ENCODE measurements at places on chromosomes 11 and 22.

DNA sequence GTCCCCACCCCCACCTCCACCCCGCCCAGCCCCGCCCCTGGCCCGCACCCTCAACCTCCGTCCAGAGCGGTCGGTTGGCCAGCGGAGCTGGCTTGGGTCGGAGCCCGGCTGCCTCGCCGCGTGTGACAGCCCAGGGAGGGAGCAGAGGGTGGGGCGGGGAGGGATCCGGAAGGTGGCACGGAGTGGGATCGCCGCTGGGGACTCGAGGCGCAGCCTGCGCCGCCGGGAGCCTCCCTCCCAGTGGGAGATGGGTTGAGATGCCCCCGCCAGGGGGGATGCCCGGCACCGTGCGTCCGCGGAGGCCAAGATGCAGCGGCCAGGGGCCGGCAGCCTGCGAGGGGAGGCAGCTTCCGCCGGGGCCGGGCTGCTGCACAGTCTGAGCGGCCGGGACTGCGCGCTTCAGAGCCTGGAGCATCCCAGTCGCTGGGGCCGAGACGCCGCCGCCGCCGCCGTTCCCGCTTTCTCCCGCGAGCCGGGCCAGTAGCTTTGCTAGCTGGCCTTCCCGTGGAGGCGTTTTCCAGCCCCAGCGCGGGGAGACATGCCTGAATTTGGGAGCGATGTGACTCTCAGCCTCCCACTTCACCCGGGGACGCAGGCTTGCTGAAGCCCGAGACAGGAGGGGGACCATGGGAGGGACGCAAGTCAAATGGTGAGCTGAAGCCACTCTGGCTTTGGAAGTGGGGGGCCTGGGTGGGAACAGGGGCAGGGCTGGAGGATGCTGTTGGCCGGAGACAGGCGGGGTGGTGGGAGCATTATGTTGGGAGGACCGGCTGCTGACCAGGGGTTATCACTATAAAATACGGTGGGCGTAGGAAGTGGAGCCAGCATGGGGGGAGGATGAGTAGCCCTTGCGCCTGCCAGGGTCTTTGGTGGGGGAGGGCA is 40.2 kb downstream of the DIXDC1 start:
- DNase-seq, result peak; percentile 75

DNA sequence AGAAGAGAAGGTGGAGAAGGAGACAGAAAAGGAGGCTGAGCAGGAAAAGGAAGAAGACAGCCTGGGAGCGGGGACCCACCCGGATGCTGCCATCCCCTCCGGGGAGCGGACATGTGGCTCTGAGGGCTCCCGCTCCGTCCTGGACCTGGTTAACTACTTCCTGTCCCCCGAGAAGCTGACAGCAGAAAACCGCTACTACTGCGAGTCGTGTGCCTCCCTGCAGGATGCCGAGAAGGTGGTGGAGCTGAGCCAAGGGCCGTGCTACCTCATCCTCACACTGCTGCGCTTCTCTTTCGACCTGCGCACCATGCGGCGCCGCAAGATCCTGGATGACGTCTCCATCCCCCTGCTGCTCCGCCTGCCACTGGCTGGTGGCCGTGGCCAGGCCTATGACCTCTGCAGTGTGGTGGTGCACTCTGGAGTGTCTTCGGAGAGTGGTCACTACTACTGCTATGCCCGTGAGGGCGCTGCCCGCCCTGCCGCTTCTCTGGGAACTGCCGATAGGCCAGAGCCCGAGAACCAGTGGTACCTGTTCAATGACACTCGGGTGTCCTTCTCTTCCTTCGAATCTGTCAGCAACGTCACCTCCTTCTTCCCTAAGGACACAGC is 21.4 kb downstream of the USP35 start:
- DNase-seq, result no peak

DNA sequence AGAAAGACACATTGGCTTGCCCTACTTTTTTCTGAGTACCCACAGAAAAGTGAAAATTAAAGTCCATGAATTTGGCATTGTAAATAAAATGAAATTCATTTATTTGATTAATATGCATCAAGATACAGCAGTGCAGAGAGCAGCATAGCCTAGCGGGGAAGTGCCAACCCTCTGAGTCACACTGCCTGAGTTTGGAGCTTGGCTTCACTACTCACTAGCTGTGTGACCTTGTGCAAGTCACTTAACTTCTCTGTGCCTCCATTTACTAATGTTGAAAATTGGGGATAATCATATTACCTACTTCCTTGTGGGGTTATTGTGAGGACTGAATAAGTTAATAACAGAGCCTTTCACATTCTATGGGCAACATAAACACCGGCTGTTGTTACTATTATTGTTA is 111.5 kb upstream of the CSNK2A3 start:
- DNase-seq, result no peak

DNA sequence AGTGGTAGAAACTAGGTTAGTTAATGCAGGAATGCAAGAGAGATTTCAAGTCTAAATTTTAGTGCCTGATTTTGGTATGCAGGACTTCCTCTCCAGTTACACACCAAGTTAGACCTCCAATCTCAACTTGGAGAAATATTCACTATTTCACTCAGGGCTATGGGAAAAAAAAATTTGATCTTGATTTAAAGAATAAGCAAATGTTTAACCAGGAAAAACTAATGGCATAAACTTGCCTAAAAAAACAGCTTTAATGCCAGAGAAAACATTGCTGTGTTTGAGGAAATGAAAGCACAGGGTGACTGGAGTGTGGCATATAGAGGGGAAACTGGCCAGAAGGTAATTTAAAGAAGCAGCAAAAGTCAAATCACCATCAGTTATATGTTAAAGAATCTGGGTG is 575.4 kb upstream of the LRRC4C start:
- no peak for DNase-seq

- DNase-seq, result no peak
Measured at GRCh38 chr11:3939211-3939610, 83.7 kb downstream of the STIM1 start.

GRCh38 chr11:123545726-123546270 is 108.6 kb downstream of the SCN3B start:
- DNase-seq, result no peak

- DNase-seq, result no peak
Measured at GRCh38 chr11:27317751-27318150, 45.3 kb downstream of the CCDC34 start.

DNA sequence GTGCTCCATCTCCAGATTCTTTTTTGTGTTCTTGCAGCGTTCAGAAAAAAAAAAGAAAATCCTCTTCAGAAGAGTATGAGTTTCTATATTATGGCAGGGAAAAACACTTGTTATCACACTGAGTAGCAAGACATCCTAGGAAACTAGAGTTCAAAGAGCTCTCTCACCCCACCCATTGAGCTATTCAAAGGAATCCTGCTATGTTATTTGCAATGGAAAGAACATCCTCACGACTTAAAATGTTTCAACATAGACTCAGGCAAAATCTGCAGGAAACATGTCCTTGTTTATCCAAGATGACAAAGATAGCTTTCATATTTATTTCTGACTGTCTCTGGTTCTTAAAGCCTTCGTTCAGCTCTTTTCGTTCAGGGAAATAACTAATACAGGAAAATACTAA is 331.6 kb upstream of the ANO5 start:
- DNase-seq, result no peak

GRCh38 chr11:10503777-10504480 is 37.1 kb downstream of the RNF141 start:
- no peak for DNase-seq

DNA sequence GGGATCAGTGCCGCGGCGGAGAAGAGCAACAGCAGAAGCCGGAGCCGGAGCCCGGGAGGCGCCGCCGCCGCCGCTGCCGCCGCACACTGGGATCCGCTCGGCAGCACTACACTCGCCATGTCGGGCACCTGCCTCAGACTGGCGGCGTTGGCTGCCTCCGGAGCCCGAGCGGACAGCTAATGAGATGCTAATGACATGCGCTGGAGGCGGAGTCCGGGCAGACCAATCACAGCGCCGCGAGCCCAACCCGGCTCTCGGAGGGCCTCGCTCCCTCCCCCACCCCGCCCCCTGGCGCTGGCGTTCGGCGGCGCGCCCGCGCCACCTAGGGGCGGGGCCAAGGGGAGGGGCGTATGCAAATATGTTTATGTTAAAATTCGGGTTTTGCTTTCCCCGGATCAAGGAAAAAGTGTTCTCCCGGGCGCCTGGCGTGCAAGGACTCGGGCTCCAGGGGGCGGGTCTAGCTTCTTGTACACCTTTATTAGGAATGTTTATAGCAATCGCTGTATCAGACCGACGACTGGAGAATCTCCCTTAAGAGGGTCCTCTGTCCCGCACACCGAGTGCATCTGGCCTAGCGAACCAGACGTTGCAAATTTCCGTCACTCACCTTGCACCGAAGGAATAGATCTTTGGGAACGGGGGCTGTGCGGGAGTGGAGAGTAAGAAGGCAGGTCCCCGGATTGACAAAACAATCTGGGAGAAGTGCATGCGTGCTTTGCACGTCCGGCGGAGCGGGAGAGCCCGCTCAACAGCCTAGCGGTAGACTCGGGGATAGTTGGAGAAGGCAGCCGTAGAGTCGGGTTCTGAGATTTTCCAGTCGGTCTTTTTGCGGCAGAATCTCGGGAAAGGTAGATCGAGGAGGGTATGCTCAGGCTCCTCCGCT is at the start of gene CADM1:
Gene CADM1, minus strand, starts transcription at position 140 of the 883 bp plus-strand sequence.
- DNase-seq, result peak; percentile 93

DNA sequence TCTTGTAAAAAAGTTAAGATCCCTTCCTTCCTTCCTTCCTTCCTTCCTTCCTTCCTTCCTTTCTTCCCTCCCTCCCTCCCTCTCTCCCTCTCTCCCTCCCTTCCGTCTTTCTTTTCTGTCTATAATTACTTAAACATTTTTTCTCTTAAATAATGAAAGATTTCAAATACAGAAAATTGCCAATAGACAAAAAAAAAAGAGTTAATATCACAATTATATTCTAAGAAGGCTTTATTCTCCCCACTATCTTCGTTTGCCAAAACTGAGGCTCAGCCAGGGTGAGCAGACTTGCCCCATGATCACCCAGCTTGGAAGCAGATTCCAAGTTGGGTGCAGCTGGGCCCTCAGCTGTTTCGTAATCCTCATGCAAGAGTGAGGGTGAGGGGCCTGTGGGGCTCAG is 327 bp upstream of the CACNA1I start:
- no peak for DNase-seq

DNA sequence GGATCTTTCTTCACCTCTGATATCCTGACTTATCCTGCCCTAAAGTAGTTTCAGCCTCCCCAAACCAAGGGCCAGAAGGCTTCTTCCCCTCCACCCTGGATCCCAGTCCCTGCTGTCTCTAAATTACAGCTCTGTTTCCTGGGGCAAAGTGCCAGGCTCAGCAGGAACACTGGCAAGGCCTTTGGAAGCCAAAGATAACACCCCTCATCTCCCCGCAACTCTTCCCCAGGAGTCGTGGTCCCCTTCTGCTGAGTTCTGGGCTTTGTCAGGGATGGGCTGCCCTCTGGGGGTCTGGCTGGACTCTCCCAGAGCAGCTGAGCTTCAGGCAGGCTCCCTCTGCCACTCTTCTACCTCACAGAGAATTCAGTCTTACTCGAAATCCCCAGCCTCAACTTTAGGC is 53.8 kb upstream of the AMPD3 start:
- DNase-seq, result no peak

DNA sequence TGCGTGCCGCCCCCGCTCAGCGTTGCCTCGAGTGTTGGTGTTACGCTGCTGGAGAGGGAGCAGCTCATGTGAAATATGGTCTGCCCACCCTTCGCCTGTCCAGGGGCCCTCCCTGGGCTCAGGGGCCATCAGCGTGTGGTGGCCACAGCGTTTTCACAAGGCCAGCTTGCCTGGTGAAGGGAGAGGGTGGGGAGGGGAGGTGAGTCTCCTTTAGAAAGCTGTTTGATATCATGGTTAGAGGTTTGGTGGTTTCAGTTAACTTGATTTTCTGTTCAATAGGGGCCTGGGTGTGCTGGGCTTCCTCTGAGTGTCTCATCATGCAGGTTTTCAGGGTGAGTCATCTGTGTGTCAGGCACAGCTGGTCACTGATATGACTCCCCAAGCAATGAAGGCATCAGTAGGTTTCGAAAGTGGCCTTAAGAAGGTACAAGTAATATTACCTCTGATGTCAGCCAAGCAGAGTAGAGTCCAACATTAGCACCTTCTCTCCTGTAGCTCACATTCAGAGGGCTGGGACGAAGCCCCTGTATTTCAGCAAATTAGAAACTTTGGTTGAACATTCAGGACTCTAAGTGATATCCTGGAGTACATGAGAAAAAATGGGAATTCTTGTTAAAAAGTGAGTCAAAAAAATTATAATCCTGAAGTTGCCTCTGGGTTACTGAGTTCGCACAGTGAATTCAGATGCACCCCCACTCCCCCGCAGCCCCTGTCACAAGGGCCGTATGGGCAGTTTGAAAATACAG is 172.5 kb downstream of the TBC1D22A start:
- no peak for DNase-seq

- DNase-seq, result no peak
Measured at GRCh38 chr22:33747576-33748180, 172.6 kb downstream of the LARGE1 start.

DNA sequence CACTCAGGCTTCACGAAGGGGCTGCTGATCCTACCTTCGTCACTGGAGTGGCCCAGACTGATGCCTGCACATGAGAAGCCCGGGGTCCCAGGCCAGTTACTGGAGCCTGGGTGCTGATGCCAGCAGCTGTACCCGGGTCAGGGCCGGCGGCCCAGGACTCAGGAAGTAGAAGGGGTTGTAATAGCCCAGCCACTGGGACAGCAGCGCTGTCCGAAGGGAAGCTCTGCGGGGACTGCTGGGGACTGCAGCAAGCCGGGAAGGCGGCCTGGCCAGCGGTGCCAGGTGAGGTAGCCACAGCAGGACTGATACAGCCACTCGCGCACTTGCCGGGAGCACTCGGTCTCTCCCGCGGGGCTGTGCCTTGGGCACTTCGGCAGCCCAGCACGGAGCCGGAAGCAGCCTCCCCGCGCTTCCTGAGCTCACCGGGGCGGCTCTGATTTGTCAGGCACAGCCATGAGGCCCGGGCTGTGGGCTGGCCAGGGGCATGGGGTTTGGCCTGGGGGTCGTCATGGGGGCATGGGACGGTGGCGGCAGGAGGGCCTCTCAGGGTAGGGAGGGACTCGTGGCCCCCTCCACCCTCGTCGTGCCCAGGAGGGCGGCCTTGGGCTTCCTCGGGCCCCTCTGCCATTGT is 13.9 kb upstream of the OR8K1 start:
- no peak for DNase-seq

GRCh38 chr11:15830741-15831428 is 525.5 kb downstream of the SOX6 start:
- no peak for DNase-seq

GRCh38 chr11:41309111-41309522 is 150.3 kb downstream of the LRRC4C start:
- no peak for DNase-seq

DNA sequence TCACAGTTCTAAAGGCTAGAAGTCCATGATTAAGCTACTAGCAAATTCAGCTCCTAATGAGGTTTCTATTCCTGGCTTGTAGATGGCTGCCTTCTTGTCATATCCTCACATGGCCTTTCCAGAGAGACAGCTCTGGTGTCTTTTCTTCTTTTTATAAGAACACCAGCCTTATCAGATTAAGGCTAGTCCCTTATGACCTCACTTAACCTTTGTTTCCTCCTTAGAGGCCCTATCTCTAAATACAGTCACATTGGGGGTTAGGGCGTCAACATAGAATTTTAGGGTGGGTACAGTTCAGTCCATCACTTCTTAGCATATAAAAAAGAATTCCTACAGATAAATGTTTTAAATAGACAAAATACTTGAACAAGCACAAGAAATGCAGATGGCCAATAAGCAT is 18.2 kb upstream of the CLPB start:
- no peak for DNase-seq
